ENCODE measurements at places on chromosomes 7 and 10.

GRCh38 chr7:79244482-79244881 is 209.0 kb downstream of the MAGI2 start:
- DNase-seq = no peak

- DNase-seq = no peak
Measured at GRCh38 chr7:7895754-7896153, 72.8 kb upstream of the GLCCI1 start.

GRCh38 chr10:92291921-92292845 is 1.2 kb downstream of the MARCHF5 start:
- DNase-seq = no peak

- no peak for DNase-seq
Measured at GRCh38 chr10:8403711-8404371, 349.4 kb downstream of the GATA3 start.

GRCh38 chr7:113122744-113123143 is 4.4 kb upstream of the SMIM30 start:
- no peak for DNase-seq

GRCh38 chr10:118950190-118950680 is 79.3 kb upstream of the NANOS1 start:
- no peak for DNase-seq

DNA sequence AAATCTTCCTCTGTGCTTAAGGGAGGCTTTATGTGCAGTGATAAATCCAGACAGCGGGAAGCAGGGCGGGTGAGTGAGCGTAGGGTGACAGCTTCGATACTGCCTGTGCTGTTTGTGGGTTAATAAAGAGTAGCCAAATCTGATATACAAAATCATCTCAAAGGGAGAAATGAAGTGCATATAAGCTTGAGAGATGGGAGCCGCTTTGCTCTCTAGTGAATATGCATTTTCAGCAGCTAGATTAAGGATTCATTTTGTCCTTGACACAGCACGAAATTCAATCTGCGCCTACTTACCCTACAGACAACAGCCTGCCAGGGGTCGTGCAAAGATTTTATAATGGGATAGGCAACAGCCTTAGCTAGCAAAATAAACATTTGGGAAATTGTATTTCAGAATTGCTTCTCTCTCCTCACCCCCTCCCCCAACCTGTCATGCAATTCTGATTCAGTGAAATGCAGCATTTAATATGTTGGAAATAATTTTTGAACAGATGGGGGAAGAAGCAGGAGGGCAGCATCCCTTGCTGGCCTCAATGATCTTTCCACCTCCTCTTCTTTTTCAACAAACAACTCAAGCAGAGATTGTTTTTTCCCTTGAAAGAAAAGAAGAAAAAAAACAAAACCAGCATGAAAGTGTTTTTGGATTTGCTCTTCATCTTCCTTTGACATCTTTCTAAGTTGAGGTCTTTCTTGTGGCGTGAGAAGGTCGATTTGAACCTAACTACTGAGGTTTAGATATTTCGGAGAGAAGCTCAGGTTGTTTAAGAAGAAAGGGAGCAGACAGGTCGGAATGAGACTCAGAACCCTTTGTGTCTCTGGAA is 117.9 kb downstream of the AOAH start:
- no peak for DNase-seq

GRCh38 chr7:95478272-95479037 is 7.3 kb upstream of the ASB4 start:
- no peak for DNase-seq

DNA sequence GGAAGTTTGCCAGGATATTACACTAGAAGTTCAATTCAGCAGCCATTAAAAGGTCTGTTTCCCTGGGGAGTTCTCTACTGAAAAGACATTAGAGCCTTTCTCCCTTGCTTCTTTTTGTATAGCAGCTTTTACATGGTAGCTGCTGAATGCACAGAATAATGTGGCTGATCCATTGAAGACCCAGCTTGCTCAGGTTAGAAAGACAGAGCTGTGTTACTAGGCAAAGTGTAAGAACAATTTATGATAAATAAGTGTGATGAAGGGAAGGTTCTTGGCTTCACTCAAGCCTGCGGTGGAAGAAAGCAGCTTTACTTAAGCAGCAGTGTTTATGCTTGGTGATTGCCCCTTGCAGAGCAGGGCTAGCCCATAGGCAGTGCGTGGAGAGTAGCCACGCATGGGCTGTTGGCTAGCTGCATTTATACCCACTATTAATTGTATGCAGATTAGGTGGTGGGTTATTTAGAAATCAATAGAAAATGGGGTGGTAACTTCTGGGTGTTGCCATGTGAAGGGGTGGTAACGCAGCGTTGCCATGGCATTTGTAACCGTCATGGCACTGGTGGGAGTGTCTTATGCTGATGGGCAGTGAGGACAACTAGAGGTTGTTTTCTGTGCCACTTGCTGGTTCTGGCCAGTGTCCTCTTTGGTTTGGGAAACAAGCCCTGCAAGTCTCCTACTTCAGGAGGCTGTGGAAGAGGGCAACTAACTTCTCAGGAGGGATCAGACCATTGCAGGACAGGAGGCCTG is 942.9 kb downstream of the NRG3 start:
- DNase-seq = no peak

DNA sequence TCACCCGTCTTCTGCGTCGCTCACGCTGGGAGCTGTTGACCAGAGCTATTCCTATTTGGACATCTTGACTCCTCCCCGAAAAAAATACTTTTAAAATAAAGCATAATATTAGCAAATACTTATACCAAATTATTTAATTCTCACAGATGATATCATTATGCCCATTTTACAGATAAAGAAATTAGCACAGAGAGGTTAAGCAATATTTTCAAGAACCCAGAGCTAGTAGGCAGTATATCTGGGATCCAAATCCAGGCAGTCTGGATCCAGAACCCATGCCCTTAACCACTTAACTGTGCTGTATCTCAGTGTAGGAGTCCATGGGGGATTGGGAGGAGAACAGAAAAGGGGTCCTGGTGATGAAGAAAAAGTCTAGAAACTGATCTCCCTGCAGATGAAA is 6.1 kb downstream of the IQUB start:
- no peak for DNase-seq

- no peak for DNase-seq
Measured at GRCh38 chr10:106780632-106781031, 383.9 kb downstream of the SORCS1 start.

DNA sequence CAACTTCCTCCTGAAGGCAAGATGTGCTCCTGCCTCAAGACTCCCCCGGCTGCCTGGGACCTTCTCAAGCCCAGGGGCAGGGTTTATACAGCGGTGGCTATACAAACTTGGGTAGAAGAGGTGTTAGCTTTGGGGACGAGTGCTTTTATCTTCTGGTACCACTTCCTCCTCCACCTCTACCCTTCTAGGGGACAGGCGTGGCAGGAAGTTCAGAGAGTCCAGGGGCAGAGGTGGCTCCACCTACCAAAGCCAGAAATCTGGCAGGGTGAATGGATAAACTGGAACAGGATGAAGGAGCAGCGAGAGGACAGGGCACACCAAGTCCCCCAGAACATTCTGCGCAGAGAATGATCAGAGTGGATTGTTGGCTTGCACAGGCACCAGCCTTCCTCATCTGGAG is 24.0 kb upstream of the TM9SF3 start:
- DNase-seq = no peak

- no peak for DNase-seq
Measured at GRCh38 chr7:28033386-28033785, 147.2 kb downstream of the JAZF1 start.

DNA sequence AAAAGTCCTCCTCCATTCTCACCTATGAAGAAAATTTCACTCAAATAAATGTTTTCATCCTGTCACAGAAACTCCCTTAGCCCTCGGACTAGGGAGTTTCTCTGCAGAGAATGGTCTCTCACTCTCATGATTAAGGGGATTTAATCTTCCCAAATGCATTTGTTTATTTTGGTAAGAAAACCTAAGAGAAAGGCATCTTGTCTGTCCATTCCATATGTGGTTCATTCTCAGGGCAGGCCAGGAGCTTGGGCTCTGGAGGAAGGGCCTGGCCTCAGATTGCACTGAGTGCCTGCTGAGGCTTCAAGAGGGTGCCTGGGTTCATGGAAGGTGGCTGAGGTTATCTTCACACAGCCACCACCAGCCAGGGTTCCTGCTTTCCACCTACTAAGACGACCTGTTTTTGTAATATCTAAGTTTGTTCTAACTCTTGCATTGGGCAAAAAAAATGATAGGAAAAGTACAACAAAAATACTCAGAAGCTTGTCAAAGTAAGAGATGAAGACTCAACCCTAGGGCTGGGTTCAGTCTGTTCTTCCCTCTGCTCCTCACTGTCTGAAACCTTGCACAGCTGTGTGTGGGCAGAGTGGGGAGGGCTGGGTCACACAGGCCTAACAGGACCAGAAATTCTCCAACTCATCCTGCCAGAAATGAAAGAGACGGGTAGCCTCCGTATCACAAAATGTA is 186.7 kb downstream of the CXCL12 start:
- DNase-seq = no peak

DNA sequence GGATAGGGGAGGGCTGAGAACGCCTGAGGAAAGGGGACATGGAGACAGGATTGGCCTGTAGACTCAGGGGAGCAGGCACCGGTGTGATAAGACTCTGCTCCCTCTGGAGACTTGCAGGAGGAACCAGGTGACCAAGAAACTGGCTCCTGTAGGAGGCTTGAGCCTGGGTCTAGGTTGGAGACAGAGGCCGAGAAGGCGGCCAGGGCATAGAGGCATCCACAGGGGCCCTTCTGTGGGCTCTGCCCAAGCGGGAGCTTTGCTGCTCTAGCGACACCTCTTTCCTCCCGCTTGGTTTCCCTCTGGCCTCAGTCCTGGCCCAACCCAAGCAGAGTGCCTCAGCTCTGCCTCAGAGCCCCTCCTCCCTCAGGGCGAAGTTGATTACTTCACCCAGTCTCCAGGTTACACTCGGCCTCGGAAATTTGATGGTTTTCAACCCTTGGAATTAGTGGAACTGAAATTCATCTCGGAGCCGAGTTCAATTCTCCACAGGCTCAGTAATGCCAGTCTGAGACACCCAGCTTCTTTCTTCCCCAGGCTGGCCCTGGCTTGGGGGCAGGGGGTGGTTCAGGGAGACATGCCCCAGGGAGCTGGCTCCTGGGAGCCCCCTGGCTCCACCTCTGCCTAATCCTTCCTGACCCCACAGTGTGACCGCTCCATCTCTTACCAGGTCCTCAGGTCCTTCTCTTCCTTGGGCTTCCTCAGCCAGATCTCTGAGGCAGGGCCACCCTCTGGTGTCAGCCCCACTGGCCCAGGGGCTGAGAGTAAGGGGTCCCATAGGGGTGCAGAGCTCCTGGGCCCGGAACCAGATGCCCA is 60.4 kb downstream of the PAX2 start:
- no peak for DNase-seq

DNA sequence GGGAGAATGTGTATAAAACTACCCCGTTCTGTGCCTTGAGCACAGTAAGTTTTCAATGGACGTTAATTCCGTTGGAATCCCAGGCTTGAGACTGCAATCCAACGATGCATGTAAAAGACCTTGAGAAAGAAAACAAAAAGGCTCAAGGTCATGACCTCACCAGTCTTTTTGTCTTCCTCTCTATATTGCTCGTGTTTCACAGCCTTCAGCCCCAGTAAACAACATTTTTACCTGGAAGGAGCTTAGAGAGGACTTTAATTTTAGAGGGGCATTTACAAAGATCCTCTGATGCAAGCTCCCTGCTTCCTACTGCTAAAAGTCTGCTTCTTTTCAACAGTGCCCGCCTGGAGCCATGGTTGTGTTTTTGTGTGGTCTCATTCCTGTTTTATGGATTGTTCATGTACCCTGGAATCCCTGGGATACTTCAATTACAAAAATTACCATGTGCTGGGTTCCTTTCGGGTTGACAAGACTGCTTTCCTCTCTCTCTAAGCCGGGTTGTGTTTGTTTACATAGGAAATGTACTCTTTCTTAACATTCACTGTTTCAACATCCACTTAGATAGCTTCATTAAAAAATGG is 320.1 kb upstream of the NFE2L3 start:
- no peak for DNase-seq

DNA sequence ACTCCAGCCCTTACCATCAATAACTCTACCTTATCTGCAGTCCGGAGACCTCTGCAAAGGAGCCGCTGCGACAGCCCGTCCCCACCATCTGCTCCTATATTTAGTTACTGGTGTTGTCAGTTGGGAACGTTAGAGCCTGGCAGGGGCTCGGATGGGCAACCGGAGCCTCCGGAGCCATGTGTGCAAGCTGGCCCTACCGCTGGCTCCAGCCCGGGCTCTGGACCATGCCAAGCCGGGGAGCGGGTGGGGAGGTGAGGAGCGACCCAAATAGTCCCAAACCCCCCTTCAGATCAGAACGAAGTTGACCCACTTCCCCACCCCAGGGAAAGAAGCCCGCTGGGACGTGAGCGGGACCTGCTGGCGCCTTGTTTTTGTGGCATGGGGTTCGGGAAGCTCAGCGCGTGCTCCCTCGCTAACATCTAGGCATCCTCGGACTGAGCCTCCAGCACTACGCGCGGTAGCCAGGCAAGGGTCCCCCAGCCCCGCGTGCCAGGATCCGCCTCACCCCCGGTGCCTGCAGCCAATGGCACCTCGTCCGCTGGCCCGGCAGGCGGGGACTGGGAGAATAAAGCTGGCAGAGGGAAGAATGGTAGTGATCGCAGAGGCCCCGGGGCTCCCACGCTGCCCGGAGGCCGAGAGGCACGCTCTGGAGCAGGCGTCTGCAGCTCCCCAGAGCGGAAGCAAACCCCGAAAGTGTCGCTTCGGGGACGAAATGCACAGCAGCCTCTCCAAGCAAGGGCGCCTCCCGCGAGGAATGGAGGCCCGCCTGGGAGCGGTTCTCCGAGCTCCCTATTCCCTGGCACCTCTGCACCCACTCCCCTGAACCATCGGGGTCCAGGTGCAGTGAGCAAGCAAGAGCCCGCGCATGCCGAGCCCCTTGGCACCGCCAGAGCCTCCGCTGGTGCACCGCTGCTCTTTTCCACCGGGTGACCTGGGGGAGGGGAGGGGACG is 679 bp downstream of the LRRC20 start:
- DNase-seq = peak; percentile 45

- DNase-seq = no peak
Measured at GRCh38 chr7:98352621-98353020, 48.3 kb downstream of the BAIAP2L1 start.

GRCh38 chr10:104483582-104483981 is 129.9 kb downstream of the CFAP58 start:
- no peak for DNase-seq

DNA sequence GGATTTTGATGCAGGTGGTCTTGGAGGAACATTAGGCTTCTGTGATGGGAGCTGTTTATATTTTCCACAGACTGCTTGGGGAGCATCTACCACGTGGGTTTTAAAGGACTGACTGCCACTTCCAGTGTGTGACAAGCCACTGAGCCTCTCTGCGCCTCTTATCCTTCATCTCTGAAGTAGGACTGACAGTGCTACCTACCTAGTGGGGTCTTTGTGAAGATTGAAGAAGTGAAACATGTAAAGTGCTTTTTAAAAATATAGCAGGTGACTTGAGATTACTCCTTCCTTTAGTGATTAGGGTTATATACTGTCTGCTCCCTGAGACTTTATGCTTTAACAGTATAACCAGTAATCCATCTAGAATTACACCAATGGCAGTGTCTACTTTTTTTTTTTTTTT is 29.9 kb downstream of the NKX2-3 start:
- DNase-seq = no peak

DNA sequence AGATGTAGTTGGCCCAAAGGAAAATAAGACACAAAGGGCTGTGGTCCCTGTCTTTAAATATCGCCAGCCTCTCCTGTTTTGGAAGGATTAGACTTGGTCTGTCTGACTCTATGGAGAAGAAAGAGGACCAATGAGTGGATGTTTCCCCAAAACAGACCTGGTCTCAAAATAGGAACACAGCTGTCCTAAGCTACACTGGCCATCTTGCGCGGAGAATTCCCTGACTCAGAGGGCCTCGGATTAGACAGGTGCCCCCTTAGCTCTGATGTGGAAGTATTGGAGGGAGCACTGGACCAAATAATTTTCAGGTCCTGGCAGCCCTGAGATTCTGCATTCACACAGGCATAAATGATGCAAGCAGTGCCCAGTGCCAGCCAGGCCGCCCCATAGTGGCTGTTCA is 56.1 kb downstream of the CHST15 start:
- DNase-seq = no peak

All from NCI-H510A (cell line).